Right kidney (tissue), 9 donors: ENCODE measurements at places on chromosomes 11 and 22.
A peak's percentile ranks its signal among the peaks of the same experiment; 100 is the strongest.

DNA sequence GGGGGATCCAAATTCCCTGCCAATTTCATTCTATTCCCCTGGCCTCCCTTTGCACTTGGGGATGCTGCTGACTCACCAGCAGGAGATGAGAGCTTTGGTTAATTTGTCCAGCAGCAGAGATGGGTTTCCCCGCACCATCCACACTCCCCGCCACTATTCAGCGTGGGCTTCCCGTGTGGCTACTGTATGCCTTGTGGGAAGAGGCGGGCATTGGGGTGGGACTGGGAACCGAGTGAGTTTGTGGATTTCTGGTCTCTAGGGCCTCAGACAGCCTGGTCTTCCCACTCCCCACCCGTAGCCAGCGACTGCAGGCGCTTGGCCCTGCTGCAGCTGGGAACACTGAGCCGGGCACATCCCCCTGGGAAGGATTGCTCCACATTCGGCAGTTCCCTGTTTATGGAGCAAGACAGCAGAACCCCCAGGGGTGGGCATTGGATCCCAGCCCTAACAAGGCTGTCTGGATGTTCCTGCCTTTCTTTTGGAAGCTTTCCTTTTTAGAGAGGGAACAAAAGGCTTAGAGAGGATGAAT, 23.4 kb downstream of the KIAA1671 start:
- DNase-seq: no peak

GRCh38 chr11:69378303-69379141, 84.6 kb downstream of the MYEOV start:
- no peak for DNase-seq

- no peak for DNase-seq
Measured at GRCh38 chr11:129950101-129951091, 52.2 kb downstream of the PRDM10 start.

GRCh38 chr11:81959341-81959740, 774.3 kb downstream of the FAM181B start:
- DNase-seq: no peak

DNA sequence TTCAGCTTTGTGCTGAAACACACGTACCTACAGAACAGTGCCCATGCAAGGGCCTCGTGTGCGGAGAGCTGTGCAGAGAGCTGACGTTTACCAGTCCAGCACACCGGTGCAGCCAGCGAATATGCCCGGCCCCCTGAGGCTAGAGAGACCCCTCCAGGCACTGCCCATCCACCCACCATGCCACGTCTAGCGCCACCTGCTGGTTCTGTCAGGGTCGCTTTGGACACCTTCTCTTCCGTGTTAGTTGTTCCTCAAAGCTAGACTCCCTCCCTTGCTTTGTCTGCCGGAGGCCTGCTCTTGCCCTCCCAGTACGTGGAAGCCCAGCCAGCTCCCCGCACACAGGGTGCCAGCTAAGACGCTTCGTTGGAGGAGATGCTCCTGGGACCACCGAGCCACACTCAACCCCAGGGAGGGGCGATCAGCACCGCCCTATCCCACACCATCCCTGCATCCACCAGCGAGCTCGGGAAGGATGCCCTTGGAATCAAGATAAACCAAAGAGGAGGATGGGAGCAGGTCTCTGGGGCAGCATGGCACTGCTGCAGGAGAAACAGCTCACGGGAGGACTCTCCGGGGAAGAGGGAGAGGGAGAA, 43.4 kb downstream of the CPT1A start:
- peak; percentile 16 for DNase-seq

DNA sequence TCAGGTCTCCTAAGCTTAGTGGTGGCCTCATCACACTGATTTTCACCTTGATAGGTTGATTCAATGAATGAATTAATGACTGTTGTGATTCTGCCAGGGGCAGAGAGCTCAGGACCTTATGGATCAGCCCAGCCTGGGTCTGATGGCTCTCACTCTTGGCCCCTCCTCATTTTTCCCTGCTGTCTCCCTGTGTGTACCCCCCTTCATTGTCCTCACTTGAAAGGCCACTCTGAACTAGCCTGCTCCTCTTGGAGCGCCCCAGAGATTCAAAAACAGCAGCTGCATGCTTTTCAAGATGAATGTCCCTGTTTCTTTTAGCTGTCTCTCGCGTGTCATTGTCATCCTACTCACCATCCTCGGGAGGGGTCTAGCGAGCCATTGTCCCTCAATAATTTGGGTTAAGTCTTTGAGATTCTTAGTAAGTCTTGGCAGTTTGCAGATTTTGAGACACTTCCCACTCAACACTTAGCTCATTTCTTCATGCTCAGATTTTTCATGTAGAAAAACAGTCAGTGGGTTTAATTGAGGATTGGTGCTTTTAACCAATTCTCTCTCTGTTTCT, 42.5 kb upstream of the MICAL2 start:
- no peak for DNase-seq

DNA sequence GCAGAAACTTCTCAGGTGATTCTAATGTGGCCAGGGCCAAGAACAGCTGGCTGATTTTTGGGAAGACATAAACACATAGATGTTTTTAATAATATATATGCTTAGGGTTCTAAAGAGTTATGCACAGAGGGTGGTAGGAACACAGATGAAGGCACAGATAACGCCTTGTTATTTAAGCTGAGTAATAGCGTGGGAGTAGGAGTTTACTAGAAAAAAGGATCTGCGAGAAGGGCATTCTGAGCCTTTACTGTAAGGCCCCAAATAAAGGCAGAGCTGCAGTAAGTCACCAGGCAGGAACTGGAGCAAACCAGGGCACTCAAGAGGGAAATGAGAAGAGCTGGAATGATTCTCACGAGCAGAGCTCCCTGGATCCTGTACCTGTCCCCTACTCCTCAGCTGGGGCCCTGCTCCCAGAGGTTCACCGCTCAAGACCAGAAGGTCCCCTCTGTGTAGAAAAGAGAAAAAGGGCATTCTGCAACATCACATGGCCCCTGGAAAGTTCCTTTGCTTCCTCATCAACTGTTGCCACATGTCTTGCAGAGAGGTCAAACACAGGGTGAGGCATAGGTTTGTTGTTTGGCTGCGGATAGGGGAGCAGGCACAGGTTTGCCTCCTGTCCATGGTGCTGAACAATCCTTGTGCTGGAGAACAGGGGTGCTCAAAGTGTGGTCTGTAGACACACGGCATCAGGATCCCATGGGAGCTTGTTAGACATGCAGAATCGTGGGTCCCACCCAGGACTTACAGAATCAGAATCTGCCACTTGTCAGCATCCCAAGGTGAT, 125.7 kb downstream of the TENM4 start:
- DNase-seq: peak; percentile 33

DNA sequence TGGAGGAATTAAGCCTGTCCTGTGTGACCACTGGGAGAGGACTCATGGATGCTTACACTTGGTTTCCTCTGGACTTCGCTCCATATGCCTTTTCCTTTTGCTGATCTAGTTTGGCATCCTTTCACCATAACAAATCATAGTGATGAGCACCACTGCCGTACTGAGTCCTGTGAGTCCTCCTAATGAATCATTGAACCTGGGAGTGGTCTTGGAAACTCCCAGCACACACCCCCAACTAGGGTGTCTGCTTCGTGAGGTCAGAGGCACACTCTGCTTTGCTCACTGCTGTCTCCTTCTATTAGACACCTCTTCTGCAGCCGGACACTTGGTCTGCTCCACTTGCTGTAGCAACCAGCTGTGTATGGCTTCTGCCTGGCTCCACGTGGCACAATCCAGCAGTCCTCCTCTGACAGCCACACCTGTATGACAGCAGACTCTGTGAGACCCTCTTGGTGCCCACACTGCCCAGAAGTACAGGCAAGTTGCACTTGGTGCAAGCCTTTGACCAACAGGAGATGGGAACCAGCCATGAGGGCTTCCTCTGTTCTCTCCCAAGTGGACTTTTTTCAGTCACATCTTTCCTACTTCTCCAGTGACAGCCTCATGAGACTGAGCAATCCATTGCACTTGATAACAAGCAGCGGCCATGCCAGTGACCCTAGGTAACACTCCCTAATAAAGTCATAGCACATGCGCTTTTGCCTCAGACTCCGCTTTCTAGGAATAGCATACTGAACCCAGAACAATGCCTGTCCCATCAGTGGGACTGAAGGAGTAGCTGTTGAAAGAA, 65.0 kb upstream of the HMGXB4 start:
- DNase-seq: no peak

DNA sequence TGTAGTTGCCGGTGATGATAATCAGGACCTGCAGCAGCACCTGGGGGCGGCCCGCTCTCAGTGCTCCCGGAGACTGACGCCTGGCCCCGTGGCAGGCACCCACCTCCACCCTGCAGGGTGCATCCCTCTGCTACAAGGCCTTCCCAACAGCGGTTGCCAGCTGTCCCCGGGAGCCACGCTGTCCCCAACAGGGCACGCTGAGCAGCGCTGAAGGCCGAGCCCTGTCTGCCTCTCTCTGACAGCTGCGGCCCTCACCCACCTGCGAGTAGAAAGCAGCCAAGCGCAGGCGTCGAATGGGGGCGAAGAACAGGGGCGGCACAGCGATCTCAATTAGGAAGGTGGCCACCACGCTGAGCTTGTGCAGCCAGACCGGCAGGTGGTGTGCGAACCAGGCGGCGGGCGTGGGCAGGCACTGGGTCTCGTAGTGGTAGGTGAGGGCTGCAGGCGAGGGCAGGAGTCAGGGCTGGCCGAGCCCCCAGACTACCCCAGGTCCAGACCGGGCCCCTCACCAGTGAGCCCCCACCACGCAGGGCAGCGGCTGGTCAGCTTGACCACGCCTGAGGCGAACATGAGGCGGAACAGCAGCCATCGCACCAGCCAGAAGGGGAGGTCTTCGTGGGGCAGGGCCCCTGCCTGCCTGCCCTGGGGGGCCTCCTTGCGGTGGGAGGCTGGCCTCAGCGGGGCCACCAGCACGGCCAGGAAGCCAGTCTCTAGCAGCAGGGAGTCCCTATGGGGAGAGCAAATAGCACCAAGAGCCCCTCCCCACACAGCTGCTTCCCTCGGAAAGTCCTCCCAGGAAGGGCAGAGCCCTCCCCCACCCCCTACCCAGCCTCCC, 1.5 kb downstream of the LMF2 start:
- no peak for DNase-seq

DNA sequence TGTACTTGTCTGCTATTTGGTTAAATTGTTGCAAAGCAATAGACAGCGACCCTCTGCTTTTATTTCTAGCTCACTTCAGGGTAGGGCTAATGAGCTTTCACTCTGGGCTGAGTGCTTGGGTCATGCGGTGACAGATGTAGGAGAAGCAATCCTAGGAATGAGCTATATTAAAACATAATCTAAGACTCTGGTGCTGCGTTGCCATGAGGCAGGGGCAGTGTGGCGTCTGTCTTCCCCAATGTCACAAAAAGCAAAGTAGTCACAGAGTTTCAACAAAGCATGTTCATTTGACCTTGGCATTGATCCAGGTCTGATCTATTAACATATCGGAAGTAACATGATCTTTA, 55.5 kb upstream of the GRAMD1B start:
- DNase-seq: no peak

DNA sequence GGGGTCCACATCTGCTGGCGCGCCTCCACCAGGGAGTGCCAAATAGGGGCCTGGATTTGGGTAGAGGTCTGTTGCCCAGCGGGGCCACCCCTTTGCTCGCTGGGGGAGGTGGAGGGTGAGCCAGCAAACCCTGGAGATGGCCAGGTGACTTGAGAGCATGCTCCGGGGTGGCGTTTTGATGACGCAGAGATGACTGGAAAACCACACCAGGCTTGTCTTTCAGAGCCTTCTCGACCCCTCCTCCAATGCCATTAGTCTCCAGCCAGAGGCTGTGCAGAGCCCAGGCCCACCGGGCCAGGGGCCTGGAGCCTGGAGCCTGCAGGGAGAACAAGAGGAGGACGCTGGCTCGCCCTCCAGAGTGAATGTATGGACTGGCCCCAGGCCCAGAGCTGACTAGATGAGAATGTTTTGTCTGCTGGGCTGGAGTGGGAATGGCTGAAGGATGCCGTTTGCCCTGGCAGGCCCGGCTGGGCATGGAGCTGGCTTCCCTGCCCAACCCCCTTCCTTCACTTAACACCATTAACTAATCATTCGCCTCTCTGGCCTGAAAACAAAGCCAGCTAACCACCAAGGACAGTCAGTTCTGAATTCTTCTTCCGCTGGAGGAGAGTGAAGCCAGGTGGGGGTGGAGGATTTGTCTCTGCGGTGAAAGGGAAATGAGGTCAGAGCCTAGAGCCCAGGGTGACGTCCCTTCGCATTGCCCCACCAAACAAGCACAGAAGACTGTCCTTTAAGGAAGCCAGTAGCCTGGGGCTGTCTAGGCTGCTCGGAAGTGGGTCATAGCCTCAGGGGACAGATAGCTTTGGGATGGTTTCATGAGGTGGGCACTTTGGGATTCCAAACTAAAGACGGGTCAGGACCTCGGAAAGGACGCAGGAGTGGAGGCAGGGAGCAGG, 1.6 kb upstream of the MCAM start:
- DNase-seq: peak; percentile 41

- no peak for DNase-seq
Measured at GRCh38 chr11:19648321-19648720, 64.3 kb upstream of the NAV2 start.

DNA sequence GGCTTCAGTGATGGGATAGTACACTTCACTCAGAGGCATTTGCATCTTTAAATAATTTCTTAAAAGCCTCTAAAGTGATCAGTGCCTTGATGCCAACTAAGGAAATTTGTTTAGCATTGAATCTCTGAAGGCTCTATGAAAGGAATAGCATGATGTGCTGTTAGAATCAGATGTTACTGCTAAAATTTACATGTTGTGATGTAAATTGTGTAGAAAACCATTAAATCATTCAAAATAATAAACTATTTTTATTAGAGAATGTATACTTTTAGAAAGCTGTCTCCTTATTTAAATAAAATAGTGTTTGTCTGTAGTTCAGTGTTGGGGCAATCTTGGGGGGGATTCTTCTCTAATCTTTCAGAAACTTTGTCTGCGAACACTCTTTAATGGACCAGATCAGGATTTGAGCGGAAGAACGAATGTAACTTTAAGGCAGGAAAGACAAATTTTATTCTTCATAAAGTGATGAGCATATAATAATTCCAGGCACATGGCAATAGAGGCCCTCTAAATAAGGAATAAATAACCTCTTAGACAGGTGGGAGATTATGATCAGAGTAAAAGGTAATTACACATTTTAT, 4.6 kb downstream of the MALAT1 start:
- DNase-seq: no peak

DNA sequence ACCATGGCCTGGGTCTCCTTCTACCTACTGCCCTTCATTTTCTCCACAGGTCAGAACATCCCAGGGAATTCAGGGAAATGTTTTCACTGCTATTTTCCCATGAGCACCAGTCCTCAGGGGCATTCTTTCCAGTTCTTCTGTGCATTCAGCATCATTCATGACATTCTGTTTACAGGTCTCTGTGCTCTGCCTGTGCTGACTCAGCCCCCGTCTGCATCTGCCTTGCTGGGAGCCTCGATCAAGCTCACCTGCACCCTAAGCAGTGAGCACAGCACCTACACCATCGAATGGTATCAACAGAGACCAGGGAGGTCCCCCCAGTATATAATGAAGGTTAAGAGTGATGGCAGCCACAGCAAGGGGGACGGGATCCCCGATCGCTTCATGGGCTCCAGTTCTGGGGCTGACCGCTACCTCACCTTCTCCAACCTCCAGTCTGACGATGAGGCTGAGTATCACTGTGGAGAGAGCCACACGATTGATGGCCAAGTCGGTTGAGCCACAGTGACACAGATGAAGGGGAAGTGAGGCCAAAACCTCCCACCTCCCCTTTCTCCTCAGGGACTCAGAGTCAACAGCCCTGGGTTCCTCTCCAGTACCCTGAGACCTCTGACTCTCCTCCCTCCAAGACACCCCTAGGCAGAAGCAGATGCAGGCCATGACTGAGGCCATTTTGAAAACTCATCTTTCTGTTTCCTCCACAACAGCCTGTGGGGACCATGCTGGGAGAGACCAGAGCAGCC, 15.9 kb upstream of the IGLL5 start:
- DNase-seq: no peak
